Hematopoietic multipotent progenitor cell treated with erythropoietin and hydrocortisone succinate and interleukin-3 and kit ligand, for 17 days (in vitro differentiated cells): ENCODE measurements at places on chromosomes 4 and X.

GRCh38 chr4:73019462-73020047 is 50.0 kb downstream of the COX18 start:
- peak; percentile 44 for DNase-seq

DNA sequence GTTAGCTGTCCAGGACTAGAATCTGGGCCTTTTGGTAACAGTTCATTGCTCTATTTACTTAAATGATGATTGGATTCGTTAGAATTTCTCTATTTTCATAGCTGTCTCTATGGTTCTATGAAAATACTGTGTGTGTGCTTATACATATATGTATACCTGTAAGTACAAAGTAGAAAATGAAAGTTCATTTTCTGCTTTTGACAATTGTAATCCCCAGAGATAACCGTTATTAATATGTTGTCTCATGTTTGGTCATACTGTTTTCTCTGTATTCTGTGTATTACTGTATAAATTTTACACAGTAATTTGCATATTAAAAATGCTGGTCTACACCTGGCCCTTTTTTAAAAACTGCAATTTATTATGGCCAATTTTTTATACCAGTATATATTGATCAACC is 55.4 kb downstream of the CLCN3 start:
- no peak for DNase-seq

GRCh38 chrX:64642482-64642881 is 247.2 kb upstream of the MTMR8 start:
- no peak for DNase-seq

GRCh38 chrX:123713841-123714240 is 19.0 kb downstream of the THOC2 start:
- DNase-seq = no peak

- no peak for DNase-seq
These were observed 90.4 kb upstream of the PCDH10 start for GRCh38 chr4:133058701-133059100.

DNA sequence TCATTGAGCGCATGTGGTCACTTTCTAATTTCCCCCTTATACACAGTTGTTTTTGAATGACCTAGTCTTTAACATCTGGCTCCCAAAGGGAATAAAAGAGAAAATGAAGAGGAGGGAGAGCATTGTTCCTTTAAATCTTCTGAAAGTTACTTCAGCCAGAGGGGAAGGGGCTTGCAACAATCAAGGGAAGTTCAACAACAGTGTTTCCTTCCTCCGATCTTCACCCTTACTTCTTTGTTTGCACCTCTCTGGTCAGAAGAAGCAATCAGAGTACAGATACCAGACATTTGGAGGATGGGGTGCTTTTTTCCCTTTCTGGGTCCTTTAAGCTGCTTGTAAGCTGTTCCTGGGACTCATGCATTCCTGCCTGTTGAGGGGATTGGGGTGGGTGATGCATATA is 125.4 kb downstream of the TBC1D19 start:
- no peak for DNase-seq

DNA sequence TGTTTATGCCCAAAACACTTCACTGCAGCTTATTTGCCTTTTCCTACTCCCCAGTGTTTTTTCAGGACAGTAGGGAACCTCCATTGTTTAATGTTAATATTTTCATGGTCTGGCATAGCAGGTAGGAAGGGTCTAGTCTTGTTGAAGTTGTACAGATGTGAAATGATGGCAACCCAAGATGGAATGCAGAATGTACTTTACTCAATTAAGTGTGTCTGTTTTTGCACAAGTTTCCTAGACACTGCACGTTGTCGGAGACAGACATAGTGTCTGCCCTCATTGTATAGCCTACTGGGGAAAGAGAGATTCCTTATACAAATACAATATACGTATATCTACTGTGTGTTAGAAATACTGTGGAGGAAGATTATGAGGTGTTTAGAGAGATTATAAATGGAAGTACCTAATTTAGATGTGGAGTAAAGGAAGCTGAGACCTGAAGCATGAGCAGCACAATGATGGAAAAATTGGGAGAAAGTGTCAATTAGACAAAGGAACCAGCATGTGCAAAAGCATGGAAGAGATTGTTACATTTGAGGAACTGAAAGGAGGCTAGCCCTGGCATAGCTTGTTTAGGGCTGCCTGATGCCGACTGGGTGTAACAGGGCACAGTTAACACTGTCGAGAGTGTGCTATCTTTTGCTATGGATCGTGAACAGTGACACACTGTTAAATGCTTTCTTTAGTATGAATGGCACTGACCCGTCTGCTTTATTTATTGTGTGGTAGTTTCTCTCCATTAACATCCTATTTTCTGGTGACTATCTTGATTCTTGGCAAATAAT is 18.4 kb downstream of the CPEB2 start:
- no peak for DNase-seq

DNA sequence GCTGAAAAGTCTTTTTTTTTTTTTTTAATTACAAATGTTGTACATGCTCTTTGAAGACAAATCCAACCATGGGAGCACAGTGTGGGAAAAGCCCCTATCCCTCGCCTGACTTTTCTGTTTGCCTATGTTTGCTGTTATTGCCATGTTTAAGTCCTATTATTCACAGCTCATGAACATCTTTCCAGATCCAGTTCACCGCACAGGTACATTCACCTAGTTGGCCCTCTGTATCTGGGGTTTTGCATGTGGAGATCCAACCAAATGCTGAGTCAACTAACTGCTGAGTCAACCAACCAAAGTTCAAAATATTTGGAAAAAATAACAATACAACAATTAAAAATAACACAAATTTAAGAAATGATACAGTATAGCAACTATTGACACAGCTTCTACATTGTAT is 100.1 kb upstream of the CLNK start:
- DNase-seq = no peak

DNA sequence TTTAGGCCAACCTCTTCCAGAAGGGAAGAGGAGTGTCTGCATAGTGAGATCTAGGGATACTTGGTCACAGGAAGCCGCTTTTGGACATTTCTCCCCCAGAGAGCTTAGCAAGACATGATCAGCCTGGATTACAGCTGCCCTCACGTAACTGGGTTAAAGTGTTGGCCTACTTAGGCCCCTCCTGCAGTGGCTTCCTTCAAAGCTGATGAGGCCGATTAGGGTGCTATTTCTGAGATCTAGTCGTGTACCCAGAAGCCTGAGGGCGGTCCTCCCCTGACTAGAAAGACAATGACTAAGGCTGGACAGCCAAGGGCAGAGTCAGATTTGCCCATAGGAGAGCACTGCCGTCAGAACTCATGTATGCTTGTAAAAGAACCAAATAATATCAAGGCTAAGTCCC is 135.0 kb downstream of the AMMECR1 start:
- DNase-seq = no peak

GRCh38 chrX:72142094-72142793 is 10.5 kb upstream of the RTL5 start:
- no peak for DNase-seq

DNA sequence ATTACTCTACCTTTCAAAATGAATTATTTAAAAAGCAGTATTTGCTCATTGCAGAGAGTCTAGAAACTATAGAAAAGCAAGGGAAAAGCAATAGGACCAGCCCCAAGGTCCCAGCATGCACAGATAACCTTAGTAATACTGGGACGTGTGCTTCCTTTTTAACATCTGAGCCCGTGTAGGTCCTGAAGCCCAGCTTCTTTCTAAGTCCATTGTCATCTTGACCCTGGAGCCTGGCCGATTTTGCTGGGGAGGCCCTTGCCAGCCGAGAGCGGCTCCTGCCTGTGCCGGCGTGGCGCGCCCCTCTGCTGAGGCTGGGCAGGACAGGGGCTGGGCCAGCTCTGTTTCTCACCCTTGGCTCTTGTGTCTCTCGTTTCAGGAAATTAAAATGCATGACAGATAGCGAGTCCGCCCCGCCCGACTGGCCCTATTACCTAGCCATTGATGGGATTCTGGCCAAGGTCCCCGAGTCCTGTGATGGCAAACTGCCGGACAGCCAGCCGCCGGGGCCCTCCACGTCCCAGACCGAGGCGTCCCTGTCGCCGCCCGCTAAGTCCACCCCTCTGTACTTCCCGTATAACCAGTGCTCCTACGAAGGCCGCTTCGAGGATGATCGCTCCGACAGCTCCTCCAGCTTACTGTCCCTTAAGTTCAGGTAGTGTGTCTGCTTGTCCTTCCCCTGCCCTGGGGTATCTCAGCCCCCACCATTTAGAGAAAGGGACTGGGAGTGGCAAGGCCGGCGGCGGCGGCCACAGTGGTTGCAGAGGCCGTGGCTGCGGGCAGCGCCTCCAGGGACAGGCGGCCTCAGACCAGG is 4.1 kb downstream of the MSANTD1 start:
- DNase-seq = no peak

GRCh38 chrX:153455571-153455970 is 9.7 kb upstream of the TREX2 start:
- DNase-seq = no peak

DNA sequence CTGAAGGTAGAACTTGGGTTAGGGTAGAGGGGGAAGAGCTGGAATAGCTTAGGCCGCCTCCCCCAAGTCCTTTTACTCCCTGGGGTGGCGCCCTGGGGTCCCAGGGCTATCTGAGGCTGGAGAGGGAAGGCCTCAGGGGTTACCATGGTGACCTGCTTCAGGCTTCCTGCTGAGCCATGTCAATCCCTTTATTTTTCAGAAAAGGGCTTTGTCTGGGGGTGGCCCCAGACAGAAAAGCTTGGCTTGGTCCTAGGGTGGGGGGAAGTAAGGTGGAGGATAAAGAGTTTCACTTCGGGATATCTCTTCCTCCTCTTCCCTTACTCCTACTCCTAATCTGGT is 6.3 kb downstream of the EFNB1 start:
- no peak for DNase-seq

DNA sequence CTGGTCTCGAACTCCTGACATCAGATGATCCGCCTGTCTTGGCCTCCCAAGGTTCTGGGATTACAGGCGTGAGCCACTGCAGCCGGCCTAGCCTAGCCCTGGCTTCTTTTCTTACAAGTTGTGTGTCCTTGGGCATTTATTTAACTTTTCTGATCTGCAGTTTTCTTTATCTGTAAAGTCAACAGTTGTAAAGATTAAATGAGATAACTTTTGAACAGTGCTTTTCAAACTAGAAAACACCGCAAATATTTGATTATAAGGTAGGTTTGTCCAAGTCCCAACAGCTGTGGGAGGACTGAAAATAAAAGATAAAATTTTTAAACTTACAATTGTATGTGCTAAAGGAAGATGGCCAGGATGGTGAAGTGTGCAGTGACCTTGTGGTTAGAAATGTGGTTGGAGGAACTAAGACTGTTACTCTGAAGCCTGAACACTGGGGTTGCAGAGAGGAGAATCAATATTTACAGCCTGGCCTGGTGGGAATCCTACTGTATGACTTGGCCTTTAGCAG is 44.8 kb downstream of the GSX2 start:
- no peak for DNase-seq

DNA sequence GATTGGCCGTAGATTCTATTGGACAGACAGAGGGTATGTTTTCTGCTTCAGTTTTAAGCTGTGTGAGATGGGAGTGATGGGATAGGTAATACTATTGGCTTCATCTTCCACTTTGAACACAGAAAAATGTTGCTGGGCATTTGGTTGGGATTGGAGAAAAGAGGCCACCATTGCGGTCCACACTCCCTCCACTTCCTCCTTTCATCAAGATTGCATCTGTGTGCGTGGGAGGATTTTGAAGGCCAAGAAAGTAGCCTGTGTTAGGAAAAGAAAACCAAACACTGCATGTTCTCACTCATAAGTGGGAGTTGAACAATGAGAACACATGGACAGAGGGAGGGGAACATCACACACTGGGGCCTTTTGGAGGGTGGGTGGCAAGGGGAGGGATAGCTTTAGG is 56.4 kb downstream of the EGF start:
- DNase-seq = no peak

- DNase-seq = no peak
These were observed 95.6 kb upstream of the SLC4A4 start for GRCh38 chr4:71243091-71243833.

DNA sequence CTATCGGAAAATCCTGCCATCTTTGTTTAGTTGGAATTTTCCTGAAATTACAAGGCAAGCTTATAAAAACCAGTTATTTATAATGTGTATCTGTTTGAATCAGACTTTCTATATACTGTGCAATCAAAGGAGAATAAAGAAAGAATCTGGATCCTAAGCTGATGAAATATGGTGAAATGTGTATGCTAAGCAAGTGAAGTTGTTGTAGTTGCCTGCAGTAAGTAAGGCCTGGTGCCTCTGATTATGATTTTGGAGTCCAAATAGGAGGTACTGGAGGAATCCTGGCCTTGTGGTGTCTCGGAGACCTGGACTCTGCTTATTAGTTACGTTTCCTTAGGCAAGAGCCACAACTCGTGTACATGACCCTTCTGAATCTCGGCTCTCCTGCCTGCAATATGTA is 13.1 kb upstream of the FREM3 start:
- no peak for DNase-seq

GRCh38 chrX:2697306-2697705 is 6.2 kb downstream of the CD99 start:
- no peak for DNase-seq

DNA sequence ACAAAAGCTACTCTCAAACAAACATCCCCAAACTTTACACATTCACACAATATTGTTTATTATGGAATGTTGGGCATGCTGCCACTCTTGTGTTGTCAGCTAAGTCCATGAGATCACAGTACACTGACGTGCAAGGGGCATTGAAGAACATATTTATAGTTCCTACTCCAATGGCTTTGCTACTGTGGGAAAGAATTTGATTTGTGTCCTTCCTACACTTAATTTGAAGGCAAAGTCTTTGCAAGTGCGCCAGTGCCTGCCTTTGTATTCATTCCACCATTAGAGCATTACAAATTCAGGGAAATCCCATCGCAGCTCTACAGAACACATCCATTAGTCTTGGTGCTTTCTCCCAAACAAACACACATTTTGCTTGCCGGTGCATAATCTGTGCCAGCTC is 45.4 kb upstream of the FTHL17 start:
- no peak for DNase-seq

- DNase-seq = no peak
These were observed 22.8 kb downstream of the BCORL1 start for GRCh38 chrX:130005089-130005807.

DNA sequence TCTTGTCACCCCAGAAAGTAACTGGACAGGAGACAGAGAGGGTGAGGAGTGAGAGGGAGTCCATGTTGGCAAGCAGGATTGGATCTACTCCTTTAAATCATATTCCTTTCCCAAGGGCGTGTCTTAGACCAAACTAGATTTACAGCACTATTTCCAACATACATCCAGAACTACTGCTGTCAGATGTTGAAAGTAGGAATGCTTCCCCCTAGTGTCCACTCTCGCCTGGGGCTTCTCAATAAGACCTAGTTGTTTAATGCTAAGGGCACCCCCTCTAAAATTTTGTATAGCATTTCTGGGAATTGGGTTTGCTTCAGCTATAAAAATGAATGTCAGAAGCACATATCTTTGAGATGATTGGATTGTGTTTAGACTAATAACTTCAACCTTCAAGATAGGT is 13.3 kb downstream of the OFD1 start:
- DNase-seq = peak; percentile 70

- DNase-seq = no peak
These were observed 570.7 kb downstream of the PCDH7 start for GRCh38 chr4:31290836-31291235.

GRCh38 chr4:87032884-87033533 is 98.2 kb downstream of the AFF1 start:
- DNase-seq = no peak

GRCh38 chr4:40957281-40957680 is 207.5 kb downstream of the NSUN7 start:
- DNase-seq = no peak

- no peak for DNase-seq
These were observed 17.5 kb downstream of the DRP2 start for GRCh38 chrX:101237041-101237440.

GRCh38 chrX:135625995-135626394 is 87.4 kb upstream of the CT45A1 start:
- DNase-seq = no peak

- no peak for DNase-seq
These were observed 4.0 kb downstream of the NUDT10 start for GRCh38 chrX:51336584-51336983.
